Islet precursor cell (in vitro differentiated cells): ENCODE measurements at places on chromosomes 7 and 10.

- DNase-seq, result no peak
Observed at GRCh38 chr10:88194041-88194887, 330.8 kb downstream of the PTEN start.

DNA sequence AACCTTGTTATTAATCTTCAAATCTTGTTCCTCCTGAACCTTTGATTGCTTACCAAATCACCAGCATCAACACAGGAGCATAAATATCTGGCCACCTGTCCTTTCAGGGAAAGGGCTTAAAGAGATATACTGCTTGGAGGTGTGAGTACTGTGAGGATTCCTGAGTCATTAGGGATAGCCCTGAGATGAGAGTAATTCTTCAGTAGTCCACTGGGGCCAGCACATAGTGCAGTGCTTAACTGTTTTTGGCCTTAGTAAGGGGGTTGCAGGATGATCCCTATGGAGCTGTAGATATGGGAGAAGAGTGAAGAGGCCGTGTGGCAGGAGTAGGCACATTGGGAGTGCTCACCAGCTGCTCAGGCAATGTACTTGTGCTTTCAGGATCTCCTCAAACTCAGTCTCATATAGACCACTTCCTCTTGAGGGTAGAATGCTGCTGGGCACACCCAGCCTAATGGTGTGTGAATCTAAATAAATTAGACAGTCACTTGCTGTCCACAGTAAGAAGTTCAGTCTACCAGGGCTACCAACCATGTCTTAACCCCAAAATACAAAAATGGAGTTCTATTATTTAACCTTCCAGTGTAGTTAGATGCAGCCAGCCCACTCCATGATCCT lies 26.5 kb upstream of the GPR141 start:
- DNase-seq, result no peak

- DNase-seq, result no peak
Observed at GRCh38 chr10:69220041-69220451, at the start of gene HKDC1. Gene HKDC1 (plus strand): TSS chr10:69220332. CDS start chr10:69220436, 104 bp downstream.

GRCh38 chr7:106793015-106793975 lies 71.8 kb upstream of the PIK3CG start:
- no peak for DNase-seq

DNA sequence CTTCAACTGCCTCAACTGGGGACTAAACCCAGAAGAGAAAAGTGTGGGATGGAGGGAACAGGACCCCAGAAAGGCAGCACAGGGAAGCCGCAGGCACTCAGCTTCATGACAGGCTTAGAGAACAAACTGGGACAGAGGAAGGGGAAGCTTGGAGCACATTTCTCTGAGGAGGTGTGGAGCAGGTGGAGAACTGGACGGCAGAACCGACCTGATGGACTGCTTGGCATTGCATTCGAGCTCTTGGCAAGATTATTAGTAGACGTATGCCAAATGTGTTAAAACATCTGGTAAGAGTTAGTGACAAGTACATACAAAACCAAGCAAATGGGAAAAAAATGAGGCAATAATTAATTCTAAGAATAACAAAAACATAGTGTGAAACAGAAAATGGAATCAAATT lies 335.7 kb downstream of the SFMBT2 start:
- no peak for DNase-seq

DNA sequence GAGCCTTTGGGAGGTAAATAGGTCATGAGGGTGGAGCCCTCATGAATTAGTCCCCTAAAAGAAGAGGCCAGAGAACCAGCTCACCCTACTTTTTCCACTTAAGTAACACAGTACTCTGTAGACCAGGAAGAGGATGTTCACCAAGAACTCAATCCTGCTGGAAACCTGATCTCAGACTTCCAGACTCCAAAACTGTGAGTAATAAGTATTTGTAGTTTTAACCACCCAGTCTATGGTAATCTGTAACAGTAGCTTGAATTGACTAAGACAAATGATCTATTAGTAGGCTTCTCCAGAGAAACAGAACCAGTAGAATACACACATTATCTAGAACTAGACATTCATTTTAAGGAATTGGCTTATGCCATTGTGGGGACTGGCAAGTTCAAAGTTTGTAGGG lies 51.5 kb downstream of the ANKMY2 start:
- no peak for DNase-seq

DNA sequence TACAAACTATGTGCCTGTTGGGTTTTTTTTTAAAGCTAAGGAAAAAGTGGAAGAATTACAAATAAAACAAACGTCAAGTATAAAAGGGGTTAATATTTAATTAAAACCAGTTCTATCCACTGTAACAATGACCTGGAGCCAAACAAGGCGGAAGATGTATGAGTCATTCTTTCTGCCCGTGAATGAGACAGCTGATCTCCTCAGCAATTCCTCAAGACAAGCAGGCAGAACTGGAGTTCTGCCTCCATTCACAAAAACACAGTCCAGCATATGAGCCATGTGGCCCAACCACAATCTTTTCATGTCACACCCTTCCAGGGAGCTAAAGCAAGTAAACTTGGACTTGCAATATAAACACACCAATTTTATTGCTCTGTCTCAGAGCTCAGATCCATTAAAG lies 8.4 kb downstream of the ETV1 start:
- DNase-seq, result peak; percentile 88

- no peak for DNase-seq
Observed at GRCh38 chr7:5690931-5691473, 90.5 kb downstream of the RNF216 start.

DNA sequence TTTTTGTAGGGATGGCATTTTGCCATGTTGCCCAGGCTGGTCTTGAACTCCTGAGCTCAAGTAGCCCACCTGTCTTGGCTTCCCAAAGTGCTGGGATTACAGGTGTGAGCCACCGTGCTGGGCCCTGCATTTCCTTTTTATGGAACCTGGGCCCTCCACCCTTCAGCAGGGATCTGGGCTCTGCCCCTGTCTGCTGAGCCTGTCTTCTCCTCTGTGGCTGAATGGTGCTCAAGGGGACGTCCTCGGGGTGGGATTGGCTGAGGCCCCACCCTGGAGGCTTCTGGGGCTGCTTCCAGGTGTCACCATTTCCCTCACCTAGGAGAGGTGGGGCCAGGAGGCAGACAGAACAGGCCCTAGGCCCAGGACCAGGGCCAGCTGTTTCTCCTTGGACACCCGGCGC lies 18.4 kb downstream of the FAM241B start:
- DNase-seq, result no peak

- DNase-seq, result no peak
Observed at GRCh38 chr7:157564517-157565177, 227.8 kb downstream of the DNAJB6 start.

DNA sequence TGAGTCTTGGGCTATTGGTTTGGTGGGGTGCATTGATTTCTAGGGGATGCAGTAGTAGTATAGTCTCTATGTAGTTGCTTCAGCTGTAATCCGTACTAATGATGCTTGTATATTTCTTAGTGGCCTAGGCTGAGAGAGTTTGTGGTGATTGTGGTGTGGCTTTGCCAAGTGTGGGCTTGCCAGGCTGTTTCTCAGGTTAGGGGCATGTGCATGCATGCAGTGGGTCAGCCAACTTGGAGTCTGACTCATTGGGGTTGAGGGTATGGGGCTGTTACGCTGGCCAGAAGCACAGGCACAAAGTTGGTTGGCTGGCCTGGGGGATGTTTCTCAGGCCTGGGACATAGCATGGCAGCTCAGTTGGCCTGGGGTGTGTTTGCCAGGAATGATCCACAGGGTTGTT lies 25.7 kb upstream of the PLA2G12B start:
- no peak for DNase-seq

GRCh38 chr7:94748376-94748775 lies 92.4 kb upstream of the SGCE start:
- DNase-seq, result no peak

- DNase-seq, result no peak
Observed at GRCh38 chr10:14118953-14119352, 211.8 kb downstream of the FRMD4A start.

DNA sequence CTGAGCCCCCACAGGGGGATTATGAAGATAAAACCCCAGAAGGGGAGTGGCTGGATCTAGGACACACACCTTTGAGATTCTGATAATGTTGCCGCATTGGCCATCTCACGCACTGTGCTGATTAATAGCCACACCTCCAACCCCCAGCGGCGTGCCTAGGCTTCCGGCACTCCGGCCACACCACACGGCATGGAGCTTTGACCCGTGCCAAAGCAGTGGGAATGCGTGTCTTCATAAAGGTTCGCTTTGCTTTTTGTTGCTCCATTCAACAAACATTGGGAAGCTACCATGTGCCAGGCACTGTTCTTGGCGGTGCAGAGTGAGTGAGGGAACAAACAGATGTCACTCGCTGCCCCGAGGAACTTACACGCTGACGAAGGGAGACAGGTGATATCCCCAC lies 117.6 kb downstream of the TCERG1L start:
- peak; percentile 22 for DNase-seq

- no peak for DNase-seq
Observed at GRCh38 chr7:30863706-30864035, 48.0 kb upstream of the AQP1 start.

DNA sequence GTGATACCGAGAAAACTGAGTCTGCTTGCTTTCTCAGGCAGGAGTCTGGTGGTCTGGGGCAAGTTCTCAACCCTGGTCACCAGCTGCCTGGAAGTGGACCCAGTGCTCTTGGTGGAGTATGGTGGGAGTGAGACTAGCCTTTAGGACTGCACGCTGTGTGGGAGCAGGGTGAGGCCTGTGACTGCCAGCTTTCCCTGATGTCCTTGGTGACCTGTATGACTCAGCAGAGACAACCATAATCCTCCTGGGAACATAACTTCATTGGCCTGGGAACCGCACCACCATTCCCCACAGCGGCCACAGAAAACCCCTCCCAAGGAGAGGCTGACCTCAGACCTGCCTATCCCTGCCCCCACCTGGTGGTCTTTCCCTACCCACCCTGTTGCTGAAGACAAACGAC lies 139.5 kb upstream of the CHRM2 start:
- DNase-seq, result no peak

DNA sequence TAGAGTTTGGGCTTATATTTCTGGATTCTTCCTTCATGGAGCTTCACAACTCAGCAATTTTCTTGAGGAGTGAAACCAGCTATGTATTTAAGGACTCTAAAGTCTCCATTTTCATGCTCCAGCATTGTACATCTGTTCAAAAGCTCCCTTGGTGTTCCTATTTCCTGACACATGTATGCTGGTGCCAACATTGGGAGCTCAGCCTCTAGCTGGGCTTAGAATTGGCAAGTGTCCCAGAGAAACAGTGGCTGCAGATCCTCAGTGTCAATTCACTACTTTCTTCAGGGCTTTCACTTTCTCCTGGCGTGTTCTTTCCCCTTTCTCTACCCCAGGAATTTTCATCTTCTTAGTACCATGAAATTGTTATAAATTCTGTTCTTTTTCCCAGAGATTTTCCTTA lies 103.1 kb downstream of the ZNF467 start:
- DNase-seq, result no peak

GRCh38 chr10:96093948-96094347 lies 36.1 kb upstream of the ZNF518A start:
- DNase-seq, result no peak

GRCh38 chr7:44064791-44065430 lies 456 bp downstream of the PGAM2 start:
- DNase-seq, result peak; percentile 46

DNA sequence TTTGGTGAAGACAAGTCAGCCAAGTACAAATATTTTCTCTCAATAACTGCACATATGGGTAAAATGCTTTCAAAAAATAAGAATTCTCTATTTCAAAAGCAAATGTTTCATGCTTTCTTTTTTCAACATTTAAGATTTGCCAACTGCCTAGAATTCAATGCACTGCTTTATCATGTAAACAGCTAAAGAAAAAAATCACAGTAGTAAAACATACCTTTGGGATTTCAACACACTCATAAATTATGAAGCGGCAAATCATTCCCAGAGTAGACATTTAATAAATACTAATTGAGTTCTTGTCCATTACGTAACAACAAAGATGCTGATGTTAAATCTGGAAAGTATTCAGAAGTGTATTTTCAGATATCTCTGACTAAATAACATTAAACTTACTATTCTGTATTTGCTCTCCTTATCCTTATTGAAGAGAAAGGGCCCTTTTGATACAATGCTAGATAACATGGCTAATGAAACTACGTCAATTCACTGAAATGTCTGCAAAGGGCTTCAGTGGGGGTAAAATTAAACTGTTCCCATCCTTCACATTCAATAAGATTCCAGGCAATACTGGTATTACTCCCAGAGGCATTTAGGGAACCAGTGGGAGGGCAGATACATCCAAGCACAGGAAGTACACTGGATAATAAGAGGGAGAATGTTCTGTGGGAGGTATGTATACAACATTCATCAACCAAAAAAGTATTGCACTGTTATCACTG lies 13.9 kb downstream of the NAPEPLD start:
- no peak for DNase-seq

DNA sequence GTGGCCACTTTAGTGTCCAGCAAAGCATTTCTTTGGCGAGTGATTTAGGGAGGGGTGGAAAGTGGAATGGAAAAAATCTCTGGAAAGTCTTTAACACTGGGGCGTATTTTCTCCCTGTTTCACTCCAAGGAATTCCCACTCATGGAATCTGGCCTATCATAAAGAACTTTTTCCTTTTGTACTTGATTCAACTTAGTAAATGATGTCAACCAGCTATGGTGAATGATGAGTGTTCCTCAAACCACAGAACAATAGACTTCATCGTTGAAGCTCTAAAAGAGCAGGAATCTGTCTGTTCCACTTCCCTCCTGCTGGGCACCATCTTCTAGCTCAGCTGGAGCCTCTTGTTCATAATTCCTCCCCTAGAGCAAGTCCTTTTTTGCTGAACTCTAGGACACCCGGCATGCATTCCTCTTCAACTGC lies 66.5 kb downstream of the EPDR1 start:
- no peak for DNase-seq

GRCh38 chr10:125691160-125691981 lies 8.4 kb upstream of the TEX36 start:
- no peak for DNase-seq

- DNase-seq, result no peak
Observed at GRCh38 chr7:95469848-95470247, 15.9 kb upstream of the ASB4 start.

DNA sequence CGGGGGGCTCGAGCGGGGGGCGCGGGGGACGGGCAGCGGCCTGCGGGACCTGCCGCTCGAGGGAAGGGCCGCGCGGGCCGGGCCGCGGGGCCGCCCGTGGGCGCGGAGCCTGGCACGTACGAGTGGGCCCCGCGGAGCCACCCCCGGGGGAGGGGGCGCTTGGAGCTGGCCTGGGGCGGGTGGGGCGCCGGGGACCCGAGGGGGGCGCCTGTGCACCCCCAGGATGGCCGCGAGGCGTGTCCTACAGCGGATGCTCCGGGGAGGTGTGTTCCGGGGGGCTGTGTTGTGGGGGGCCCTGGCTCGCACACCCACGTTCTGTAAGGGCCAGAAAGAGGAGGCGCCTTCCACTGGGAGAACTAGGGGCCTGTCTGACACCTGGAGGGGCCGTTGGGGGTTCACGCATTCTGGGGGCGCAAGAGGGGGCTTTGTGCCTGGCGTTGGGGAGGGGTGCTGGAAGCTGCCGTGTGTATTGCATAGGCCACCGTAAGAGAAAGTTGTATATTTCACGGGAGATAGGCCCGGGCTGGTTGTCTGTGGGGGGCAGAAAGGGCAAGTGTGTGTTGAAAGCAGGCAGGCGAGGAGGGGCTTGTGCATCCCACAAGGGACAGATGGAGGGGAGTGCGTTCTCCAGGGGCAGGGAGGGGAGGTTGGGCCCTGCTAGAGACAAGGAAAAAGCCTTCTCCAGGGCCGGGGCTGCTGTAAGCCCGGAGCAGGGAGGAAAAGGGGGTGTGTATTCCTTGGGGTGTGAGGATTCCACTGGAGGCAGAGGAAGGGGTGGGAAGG lies 663 bp downstream of the VPS37D start:
- no peak for DNase-seq

GRCh38 chr10:132364594-132364970 lies 32.4 kb upstream of the PWWP2B start:
- no peak for DNase-seq

GRCh38 chr7:108972004-108972403 lies 402.3 kb downstream of the DNAJB9 start:
- DNase-seq, result no peak

- DNase-seq, result no peak
Observed at GRCh38 chr10:34938399-34938670, 123.2 kb upstream of the PARD3 start.
